ENCODE measurements at places on chromosomes 12 and 14.

- DNase-seq: no peak
These were observed 25.0 kb downstream of the EIF2S1 start for GRCh38 chr14:67385120-67385519.

GRCh38 chr12:77754086-77754485 lies 76.6 kb upstream of the NAV3 start:
- DNase-seq: no peak

GRCh38 chr12:41264281-41264680 lies 76.2 kb downstream of the PDZRN4 start:
- no peak for DNase-seq

GRCh38 chr12:121600702-121601336 lies 20.0 kb upstream of the KDM2B start:
- DNase-seq: no peak

DNA sequence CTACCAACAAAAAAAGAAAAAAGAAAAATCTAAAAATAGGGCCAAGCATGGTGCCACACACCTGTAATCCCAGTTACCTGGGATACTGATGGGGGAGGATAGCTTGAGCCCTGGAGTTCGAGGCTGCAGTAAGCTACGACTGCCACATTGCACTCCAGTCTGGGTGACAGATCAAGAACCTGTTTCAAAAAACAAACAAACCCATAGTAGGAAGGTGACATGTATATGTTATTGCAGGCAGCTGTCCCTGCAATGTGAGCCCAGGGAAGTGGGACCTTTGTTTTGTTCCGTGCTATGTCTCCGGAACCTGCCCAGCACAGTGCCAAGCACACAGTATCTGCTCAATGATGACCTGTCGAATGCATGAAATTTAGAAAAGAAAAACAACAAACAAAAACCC lies 37.2 kb upstream of the YY1 start:
- DNase-seq: no peak

DNA sequence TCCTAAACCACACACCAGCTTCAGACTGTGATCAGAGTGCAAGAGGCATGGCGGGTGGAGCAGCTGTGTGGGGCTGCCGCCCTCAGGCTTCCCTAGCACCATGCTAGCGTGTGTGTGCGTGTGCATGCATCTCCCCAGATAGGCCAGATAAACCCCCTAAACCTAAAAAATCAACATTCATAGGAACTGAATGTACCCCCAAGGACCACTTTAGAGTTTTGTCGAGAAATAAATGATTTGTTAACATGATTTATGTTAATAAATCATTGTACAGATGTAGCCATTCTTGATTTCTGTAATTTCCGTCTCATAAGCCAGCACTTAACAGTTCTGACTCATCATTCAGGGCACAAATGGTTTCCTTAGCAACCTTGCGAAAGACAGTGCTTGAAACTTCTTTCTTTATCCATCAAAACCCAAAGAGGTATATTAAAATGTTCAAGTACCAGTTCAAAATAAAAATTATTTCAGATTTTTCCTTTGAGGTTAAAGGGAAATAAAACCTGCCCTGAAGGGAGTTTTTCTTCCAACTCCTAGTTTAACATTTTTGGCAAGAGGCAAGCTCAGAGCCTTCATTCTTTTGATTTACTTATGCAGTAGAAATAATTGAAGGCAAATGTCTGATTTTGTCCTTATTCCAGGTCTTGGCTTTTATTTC lies 206.2 kb upstream of the RGS6 start:
- no peak for DNase-seq

GRCh38 chr12:3871356-3871755 lies 1.8 kb downstream of the PARP11 start:
- no peak for DNase-seq

DNA sequence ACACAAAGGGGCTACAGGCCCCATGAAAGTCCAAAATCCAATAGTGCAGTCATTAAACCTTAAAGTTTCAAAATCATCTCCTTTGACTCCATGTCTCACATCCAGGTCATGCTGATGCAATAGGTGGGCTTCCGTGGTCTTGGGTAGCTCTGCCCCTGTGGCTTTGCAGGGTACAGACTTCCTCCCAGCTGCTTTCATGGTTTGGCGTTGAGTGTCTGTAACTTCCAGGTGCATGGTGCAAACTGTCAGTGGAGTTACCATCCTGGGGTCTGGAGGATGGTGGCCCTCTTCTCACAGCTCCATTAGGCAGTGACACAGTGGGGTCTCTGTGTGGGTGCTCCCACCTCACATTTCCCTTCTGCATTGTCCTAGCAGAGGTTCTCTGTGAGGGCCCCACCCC lies 8.5 kb upstream of the OR4Q2 start:
- DNase-seq: no peak

- no peak for DNase-seq
These were observed 56.8 kb downstream of the GNG2 start for GRCh38 chr14:51917193-51917592.

DNA sequence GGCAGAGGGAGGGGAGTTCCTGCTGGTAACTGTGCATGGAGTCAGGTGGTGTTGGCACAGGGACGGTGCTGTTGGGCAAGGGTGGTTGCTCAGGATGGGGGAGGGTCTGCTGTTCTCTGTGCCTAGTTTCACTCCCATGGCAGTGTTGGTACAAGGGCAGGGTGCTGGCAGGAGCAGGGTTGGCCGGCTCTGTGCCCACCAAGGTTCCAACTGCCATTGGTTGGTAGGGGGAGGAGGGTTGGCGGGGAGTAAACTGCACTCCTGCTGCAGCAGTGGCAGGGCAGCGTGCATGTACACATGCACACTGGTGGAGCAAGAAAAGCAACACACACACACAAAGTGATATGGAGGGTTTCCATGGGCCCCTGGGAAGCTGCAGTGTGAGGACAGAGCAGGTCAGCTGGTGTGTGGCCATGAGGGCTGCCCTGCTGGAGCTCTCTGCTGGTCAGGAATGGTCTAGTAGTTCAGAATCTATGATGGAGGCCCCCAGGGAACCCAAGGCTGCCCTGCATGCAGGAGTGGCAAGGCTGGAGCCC lies 269.9 kb upstream of the MGAT4C start:
- DNase-seq: no peak

DNA sequence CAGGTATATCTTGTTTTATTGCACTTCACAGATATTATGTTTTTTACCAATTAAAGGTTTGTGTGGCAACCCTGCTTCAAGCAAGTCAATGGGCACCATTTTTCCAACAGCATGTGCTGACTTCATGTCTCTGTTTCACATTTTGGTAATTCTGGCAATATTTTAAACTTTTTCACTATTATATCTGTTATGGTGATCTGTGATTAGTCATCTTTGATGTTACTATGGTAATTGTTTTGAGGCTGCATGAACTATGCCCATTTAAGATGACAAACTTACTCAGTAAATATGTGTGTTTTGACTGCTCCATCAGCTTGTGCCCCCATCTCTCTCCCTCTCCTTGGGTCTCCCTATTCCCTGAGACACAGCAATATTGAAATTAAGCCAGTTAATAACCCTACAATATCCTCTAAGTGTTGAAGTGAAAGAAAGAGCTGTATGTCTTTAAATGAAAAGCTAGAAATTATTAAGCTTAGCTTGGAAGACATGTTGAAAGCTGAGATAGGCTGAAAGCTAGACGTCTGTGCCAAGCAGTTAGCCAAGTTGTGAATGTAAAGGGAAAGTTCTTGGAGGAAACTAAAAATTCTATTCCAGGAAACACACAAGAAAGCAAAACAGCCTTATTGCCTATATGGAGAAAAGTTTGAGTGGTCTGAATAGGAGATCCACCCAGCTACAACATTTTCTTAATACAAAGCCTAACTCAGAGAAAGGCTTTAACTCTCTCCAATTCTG lies 365.1 kb downstream of the ATP23 start:
- no peak for DNase-seq
